Heart right ventricle (tissue), 16 donors: ENCODE measurements at places on chromosomes 3 and 15. TPM values are rescaled to one million over a fixed set of nuclear protein-coding genes. Genes with fewer than 3 reads are reported as not detected.

Gene RCCD1
- 7.8 TPM for total RNA-seq

Gene SNTN
- not detected for total RNA-seq

Gene C2CD4A
- not detected for total RNA-seq

Gene CLPX
- 60.9 TPM for total RNA-seq

Gene MEGF11
- total RNA-seq: not detected

Gene SLC12A6
- 22.3 TPM for total RNA-seq

Gene CFAP100
- total RNA-seq: not detected

Gene ARRDC4
- 21.5 TPM for total RNA-seq

Gene HRG
- not detected for total RNA-seq

Gene TATDN2
- 17.6 TPM for total RNA-seq

Gene NR1D2
- 12.4 TPM for total RNA-seq

Gene FSIP1
- total RNA-seq: 1.0 TPM

Gene TRIM42
- not detected for total RNA-seq

Gene LSAMP
- total RNA-seq: 8.7 TPM

Gene SNAPC5
- 33.3 TPM for total RNA-seq

Gene GP5
- 0.16 TPM for total RNA-seq

Gene ANKRD63
- total RNA-seq: not detected

Gene FETUB
- not detected for total RNA-seq

Gene CYP1A2
- not detected for total RNA-seq

Gene SHC4
- 3.2 TPM for total RNA-seq

Gene ADGRG7
- not detected for total RNA-seq

Gene LARP6
- total RNA-seq: 38.8 TPM

Gene CFAP92
- 0.68 TPM for total RNA-seq

Gene OXTR
- 0.49 TPM for total RNA-seq

Gene SETD2
- 33.0 TPM for total RNA-seq

Gene PPM1L
- total RNA-seq: 55.5 TPM

Gene STARD5
- total RNA-seq: 2.4 TPM

Gene COX17
- 112 TPM for total RNA-seq

Gene KBTBD13
- total RNA-seq: 16.6 TPM

Gene WNT5A
- total RNA-seq: 2.9 TPM

Gene ICE2
- total RNA-seq: 27.3 TPM

Gene TOPAZ1
- total RNA-seq: not detected

Gene PLSCR4
- 15.0 TPM for total RNA-seq

Gene ZNF385D
- 5.2 TPM for total RNA-seq

Gene MCF2L2
- 1.5 TPM for total RNA-seq

Gene CYP19A1
- 1.3 TPM for total RNA-seq

Gene PCOLCE2
- 101 TPM for total RNA-seq

Gene CELSR3
- 0.26 TPM for total RNA-seq

Gene RARB
- 16.5 TPM for total RNA-seq
